ENCODE measurements at places on chromosomes 3 and 15. TPM values are rescaled to one million over a fixed set of nuclear protein-coding genes. Genes with fewer than 3 reads are reported as not detected.

GRCh38 chr3:28745916-28746617, 397.4 kb upstream of the AZI2 start:
- no peaks in the 10 kb centered on the region for H3K27me3 ChIP-seq
- no peak for DNase-seq
- H3K4me3 ChIP-seq, result no peak overlapping the region

GRCh38 chr15:57421551-57421950, 45.2 kb downstream of the CGNL1 start:
- H3K4me1 ChIP-seq, result no peaks in the 10 kb centered on the region
- H3K27ac ChIP-seq, result no peak overlapping the region
- H3K4me3 ChIP-seq, result no peak overlapping the region
- no peak for DNase-seq
- H3K27me3 ChIP-seq, result peaks cover 2% of the 10 kb centered on the region

HAPLN3 gene
- total RNA-seq, result 168 TPM

GRCh38 chr3:3618623-3619022, 180.6 kb upstream of the LRRN1 start:
- H3K27ac ChIP-seq, result no peak overlapping the region
- no peaks in the 10 kb centered on the region for H3K36me3 ChIP-seq
- no peaks in the 10 kb centered on the region for H3K4me1 ChIP-seq
- H3K4me3 ChIP-seq, result no peak overlapping the region
- no peak for DNase-seq

DNA sequence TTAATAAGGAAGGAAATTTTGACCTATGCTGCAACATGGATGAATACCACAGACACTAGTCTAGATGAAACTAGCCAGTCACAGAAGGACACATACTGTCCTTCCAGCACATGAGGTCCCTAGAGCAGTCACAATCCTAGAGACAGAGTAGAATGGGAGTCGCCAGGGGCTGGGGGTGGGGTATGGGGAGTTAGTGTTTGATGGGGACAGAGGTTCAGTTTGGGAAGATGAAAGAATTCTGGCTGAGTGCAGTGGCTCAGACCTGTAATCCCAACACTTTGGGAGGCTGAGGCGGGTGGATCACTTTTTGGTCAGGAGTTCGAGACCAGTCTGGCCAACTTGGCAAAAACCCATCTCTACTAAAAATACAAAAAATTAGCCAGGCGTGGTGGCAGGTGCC, 99.2 kb downstream of the TPRA1 start:
- H3K4me1 ChIP-seq, result no peaks in the 10 kb centered on the region
- no peak overlapping the region for H3K27ac ChIP-seq
- no peaks in the 10 kb centered on the region for H3K27me3 ChIP-seq
- H3K36me3 ChIP-seq, result no peaks in the 10 kb centered on the region
- no peak overlapping the region for H3K4me3 ChIP-seq

- H3K4me1 ChIP-seq, result no peaks in the 10 kb centered on the region
- no peak for DNase-seq
- no peak overlapping the region for H3K4me3 ChIP-seq
These were observed 12.6 kb downstream of the RAB11A start for GRCh38 chr15:65881766-65882434.

Data from Panc1 (cell line).